Cortex of kidney (tissue), 1 donor: ENCODE measurements at places on chromosomes 5 and 9.

- no peak for DNase-seq
Measured at GRCh38 chr9:89675058-89675742, 70.4 kb downstream of the GADD45G start.

GRCh38 chr9:121767171-121767769, 115.8 kb downstream of the DAB2IP start:
- no peak for DNase-seq

GRCh38 chr5:78650531-78650930, 2.0 kb upstream of the LHFPL2 start:
- no peak for DNase-seq

DNA sequence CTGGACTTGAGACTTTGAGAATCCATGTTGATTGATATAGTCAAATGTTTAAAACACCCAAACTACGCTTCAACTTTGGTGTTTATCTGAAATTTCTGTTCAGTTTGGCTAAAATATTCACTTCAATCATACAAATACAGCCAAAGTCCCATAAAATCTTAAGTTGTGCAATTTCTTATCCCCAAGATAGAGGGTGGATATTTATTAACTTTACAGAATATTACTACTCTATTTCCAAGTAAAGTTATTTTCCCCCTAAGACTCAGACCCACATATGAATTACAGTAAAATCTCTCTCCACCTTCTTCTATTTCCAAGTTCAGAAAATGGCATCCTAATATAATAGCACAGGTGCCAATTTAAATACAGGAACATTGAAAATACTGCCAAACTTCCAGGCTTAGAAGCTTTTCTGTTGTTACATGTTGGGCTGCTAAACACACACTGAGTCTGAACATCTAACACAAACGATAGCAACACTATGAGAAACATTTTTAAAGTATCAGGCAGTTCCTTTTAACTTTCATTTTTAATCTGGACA, 290.3 kb downstream of the EBF1 start:
- no peak for DNase-seq

- DNase-seq = no peak
Measured at GRCh38 chr9:87675906-87676515, 49.9 kb upstream of the CTSL start.

DNA sequence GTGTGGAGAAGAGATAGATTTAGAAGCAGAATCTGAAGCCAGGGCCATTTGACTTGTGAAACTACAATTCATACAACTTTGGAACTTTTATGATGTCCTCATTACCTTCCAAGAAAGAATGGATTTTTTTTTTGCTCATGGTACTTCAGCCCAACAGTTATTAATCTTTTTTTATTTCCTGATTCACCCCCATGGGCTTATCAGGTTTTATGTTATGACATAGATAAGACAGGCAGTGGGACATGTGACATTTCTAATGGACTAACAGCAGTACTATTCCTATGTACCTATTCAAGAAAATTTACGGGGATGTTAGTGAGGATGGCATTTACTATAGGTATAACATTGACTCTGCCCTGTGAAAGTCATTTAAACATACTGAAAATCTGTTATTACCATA, 204.7 kb downstream of the ARHGEF28 start:
- DNase-seq = no peak

DNA sequence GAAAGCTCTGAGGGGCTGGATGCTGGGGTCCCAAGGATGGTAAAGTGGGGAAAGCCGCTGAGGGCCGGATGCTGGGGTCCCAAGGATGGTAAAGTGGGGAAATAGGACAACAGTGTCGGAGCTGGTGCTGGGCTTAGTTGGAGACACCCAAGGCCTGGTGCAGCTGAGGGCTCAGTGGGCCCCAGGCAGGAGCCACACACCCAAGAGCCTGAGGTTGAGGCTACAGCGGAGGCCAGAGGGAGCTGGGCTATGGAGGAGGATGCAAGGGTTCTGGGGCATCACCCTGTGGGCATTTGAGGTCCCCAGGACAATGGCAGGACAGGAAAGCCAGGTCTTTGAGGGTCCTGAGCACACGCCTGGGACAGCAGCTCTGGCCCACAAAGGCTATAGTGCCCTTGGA, 19.1 kb upstream of the SLC9A3 start:
- no peak for DNase-seq

DNA sequence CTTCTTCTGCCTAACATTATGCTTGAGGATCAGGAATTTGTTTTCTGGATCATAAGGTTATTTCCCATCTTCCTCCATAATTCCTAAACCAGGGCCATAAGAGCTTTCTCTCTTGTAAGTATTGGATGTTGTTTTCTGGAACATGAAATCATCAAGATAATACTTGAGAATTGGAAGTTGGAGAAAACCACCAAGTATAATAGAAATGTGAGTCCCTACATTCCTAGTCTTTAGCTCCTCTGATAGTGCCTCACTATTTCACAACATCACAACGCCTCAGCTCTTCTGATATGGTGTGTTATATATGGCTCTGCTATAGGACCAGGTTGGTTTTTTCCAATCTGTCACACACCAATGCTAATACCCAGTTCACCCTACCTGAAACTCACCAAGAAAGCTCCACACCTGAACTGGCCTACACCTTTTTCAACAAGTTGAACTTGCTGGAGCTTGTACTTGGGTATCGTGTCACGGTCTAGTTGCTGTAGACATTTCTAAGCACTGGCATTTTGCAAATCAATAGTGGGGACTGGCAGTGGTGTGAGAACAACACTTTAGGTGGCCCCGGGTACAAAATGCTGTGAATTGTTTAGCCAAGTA, 141.1 kb downstream of the ACTBL2 start:
- no peak for DNase-seq
